Heart left ventricle (tissue), 16 donors: ENCODE measurements at places on chromosomes 7 and 10. TPM values are rescaled to one million over a fixed set of nuclear protein-coding genes. Genes with fewer than 3 reads are reported as not detected.

The HEPACAM2 gene
- total RNA-seq: not detected

The MDFIC gene
- 44.1 TPM for total RNA-seq

The EIF5AL1 gene
- 0.06 TPM for total RNA-seq

The PGAM2 gene
- total RNA-seq: 555 TPM

The NCF1 gene
- total RNA-seq: 1.3 TPM

The HOXA11 gene
- not detected for total RNA-seq

The PAPOLB gene
- total RNA-seq: 0.38 TPM

The CCDC71L gene
- total RNA-seq: 11.4 TPM

The ARL3 gene
- 5.8 TPM for total RNA-seq

The SFRP5 gene
- total RNA-seq: 3.1 TPM
